ENCODE measurements at places on chromosomes 2 and 18.

DNA sequence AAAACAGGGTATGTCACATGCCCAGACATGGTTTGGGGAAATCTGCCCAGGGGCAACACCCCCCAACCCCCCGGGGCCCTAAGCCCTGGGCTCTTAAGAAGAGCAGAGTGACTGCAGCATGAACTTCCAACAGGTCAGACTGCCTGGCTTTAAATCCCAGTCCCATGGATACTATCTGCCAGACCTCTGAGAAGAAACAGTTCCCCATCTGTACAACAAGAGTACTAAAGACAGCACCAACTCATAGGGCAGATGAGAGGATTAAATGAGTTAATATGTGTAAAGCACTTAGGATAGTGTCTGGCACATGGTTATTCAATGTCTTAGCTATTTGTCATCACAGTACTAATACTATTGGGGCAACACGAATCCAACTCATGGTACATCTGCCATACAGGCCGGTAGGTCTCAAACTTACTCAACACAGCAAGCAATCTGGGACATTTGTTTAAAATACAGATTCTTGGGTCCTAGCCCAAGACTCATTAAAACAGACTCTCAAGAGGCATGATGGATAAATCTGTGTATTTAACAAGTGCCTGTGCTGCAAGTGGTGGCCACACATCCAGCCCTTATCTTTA, 23.4 kb downstream of the CDH2 start:
- DNase-seq, result no peak

- no peak for DNase-seq
These were observed 89.0 kb downstream of the SPRED2 start for GRCh38 chr2:65343386-65343785.

DNA sequence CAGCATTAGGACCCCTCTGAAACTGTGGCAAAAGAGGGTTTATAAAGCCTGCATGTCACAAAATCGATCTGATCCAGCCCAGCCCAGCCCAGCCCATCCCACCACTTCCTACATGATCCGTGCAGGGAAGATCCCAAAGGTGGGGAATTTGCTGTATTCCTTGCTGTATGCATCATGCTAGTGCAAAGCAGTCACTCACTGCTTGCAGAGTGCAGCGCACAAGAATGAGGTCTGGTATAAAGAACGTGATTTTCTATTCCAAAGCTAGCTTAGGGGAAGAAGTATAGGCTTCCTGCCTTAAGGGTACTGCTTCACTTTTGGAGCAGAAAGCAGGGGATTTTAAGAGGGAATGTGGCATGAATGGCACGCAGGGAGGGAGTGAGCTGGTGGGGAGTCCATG, 18.9 kb upstream of the SERPINB11 start:
- DNase-seq, result no peak

- DNase-seq, result peak; percentile 36
These were observed 124.8 kb downstream of the NUP35 start for GRCh38 chr2:183248866-183249567.

- DNase-seq, result no peak
These were observed 90.4 kb downstream of the CYP26B1 start for GRCh38 chr2:72057308-72057707.

DNA sequence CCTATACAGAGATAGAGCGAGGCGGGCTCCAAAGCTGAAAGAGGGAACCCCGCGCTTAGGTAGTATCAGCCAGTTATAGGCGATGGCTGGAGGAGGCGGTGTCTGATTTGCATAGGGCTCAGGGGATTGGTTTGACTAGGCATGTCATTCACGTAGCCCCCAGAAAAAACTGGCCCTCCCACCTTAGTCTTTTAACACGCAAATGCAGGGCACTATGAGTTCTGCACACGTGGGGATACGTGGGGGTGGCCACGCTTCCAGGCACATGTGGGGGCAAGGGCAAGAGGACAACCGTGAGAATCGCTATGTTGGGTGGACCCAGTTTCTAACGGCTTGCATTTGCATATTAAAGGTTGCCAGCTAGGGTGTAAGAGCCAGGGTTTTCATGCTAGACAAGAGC, 56.7 kb upstream of the MSTN start:
- DNase-seq, result no peak

DNA sequence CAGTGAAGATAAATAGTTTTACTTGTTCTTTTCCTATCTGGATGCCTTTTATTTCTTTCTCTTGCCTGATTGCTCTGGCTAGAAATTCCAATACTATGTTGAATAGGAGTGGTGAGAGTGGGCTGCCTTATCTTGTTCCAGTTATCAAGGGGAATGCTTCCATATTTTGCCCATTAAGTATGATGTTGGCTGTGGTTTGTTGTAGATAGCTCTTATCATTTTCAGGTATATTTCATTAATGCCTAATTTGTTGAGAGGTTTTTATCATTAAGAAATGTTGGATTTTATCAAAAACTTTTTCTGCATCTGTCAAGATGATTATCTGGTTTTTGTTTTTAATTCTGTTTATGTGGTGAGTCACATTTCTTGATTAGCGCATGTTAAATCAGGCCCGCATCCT, 655.8 kb downstream of the NUP35 start:
- DNase-seq, result no peak

DNA sequence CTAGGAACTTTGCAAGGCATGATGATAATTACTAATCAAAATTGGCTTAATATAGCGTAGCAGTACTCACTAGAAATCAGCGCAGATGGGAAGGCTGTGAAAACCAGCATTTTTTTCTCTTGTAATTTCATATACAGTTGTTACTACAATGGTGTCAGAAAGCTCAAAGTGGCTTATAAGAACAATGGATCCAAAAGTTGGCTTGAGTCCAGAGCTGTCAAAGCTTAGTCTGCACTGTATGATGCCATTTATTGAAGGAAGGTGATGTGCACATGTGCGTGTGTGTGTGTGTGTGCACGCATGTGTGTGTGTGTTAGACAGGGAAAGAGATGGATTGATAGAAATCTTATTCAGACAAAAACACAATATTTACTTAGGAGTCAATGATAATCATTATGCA, 341.3 kb downstream of the TGIF1 start:
- DNase-seq, result no peak

GRCh38 chr2:40218679-40219078, 233.2 kb downstream of the SLC8A1 start:
- DNase-seq, result no peak

DNA sequence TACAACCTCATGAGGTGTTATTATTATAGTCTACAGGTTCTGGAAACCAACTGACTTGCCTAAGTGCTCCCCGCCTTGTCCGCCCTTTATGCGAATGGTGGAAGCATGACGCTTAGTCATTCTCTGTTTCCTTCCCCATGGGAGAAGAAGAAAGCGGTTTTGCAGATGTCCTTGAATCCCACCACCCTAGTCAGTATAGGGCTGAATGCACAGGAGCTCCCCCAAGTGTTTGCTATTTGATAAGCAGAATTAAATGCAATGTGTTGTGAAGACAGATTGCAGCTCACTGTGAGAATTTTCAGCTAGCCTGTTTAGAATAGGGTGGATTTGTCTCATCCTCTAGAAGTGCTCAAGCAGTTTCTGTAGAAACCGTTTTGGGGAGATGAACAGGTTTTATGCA, 652.0 kb downstream of the DCC start:
- no peak for DNase-seq

DNA sequence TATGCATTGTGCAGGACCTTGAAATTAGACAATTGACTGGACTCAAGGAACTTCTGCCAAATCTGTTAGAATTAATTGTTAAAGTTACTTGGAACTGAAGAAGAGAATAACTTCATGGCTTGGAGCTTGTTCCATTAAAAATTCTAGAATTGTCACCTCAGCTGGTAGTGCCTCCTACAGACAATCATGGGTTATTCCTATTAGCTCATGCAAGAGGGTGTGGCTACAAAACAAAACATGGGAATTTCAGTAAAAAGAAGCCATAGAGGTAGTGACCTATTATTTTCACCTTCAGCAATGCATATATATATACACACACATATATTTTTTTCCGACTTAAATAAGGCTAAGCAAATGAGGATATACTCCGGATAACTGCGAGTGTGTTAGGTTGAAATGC, 181.9 kb upstream of the DTNA start:
- no peak for DNase-seq

DNA sequence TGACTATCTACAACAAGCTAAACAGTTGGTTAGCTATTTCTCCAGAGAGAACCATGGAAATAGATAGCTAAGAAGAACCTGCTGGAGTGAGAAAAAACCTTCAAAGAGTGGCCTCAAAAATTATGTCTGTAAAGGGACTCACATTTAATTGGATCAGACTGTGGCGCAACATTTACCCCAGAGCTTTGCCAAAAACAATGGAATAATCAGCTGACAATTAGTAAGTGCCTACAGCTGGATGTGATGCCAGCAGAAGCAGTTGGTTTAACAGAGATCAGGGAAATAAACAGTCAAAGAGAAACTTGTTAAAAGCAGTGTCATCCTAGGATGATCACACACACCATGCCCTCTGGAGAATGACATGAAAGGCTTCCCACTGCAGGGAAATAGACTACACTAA, 310.7 kb downstream of the CLIP4 start:
- no peak for DNase-seq

DNA sequence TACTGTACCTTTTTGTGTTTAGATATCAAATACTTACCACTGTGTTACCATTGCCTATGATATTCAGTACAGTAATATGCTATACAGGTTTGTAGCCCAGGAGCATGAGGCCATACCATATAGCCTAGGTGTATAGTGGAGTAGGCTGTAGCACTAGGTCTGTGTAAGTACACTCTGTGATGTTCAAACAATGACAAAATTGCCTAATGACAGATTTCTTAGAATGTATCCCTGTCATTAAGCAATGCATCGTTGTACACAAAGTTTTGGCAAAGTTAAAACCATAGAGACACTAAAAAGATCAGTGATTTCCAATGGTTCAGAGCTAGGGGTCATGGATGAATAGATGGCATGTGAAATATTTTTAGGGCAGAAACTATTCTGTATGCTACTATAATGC, 415.5 kb downstream of the NCKAP5 start:
- DNase-seq, result no peak

GRCh38 chr18:13137670-13138419, 80.7 kb upstream of the LDLRAD4 start:
- DNase-seq, result no peak

DNA sequence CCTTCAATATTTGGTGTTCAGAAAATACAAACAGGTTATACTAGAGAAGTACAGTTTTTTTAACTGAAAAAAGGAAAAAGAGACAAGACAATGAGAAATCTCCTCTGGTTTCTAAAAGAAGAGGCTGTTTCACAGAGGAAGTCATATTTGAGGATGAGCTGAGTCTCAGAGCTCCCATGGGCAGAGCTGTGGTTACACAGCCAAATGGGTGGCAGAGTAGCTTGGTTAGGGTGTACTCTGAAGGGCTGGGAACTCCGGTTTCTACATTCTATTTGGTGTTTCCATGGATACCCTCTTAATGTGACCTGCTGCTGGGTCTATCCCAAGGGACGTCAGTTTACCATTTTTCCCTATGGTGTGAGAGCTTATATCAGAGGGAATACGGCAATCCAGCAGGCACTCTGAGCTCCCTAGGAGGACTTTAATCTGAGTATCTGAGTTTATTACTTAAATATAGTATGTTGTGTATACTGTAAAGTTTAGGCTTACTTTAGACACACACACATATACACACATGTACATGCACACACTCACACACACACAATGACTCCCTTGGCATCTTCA, 74.2 kb downstream of the CYRIA start:
- no peak for DNase-seq

GRCh38 chr18:23033056-23033455, 99.9 kb downstream of the RBBP8 start:
- no peak for DNase-seq
